ENCODE measurements at places on chromosomes 6 and 20. TPM values are rescaled to one million over a fixed set of nuclear protein-coding genes. Genes with fewer than 3 reads are reported as not detected.
A peak's percentile ranks its signal among the peaks of the same experiment; 100 is the strongest.

GRCh38 chr6:53009056-53009455 lies 14.0 kb upstream of the GSTA4 start:
- no peak for DNase-seq

DNA sequence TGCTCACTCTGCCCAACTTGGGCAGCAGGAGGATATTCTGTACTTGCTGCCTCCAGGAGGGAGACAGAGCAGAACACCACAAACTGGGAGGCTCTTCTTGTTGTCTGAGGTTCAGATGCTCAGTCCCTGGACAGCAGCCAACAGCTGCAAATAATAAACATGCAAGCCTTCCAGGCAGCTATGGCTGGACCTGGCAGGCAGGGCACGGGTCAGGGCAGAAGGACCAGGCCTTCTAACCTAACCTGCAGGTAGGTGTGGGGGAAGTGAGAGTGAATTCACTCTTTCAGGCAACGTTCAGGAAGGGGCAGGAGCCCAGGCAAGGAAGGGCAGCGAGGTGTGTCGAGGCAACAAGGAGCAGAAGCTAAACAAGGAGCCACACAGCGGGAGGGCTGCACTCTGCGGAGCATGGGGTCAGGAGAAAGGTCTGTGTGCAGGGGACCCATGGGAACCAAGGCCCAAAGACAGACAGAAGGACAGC lies 31.5 kb downstream of the NINL start:
- peak; percentile 71 for DNase-seq

GRCh38 chr6:53360093-53360912 lies 11.6 kb upstream of the ELOVL5 start:
- peak; percentile 24 for DNase-seq

DNA sequence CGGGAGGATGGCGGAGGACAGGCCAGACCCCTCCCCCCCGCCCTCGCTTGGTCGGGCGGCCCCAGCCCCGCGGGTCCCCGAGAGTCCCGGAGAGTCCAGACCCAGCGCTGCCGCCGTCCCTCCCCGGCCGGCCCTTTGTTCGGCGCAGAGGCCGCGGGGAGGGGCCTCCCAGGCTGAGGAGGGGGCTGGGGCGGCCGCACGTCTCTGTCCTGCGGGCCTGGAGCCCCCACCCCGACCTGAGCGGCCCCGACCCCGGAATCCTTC lies 806 bp downstream of the KCNQ2 start:
- DNase-seq, result no peak

DNA sequence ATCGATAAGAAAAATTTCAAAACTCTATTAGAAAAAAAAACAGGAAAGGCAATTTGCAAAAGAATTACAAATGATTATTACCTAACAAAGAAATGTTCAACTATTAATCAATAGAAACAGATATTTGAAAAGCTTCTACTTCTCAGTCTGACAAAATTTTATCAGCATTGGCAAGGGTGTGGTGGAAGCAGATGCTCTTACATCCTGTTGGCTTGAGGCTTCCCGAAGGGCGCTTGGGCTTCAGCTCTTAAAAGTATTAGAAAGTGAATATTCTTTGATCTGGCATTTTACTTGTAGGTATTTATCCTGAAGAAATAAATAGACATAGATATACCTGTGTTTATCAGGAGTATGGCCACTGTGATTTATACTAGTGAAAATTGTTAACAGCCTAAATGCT lies 38.7 kb downstream of the SLC35D3 start:
- DNase-seq, result no peak

DNA sequence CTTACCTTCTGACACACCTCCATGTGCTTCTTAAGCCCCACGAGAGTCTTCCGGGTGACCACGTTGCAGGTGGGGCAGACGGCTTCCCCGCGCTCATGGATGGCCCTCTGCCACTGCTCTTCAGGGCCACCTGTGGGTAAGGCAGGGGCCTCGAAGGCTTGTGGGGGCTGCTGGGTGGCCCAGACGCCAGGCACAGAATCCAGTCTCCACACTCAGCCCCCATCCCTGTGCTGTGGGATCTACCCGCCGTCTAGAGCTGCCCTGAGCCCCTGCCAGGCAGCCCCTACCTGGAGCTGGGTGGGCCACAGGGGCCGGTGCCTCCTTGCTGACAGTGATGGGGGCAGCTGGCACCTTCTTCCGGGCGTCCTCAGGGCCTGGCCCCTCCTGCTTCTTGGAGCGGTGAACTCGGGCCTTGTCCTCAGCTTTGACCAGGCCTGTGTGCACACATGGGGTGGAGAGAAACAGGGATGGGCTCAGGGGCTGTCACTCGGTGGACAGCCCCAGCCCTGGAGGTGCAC lies 5.9 kb downstream of the ZNF512B start:
- DNase-seq, result no peak

GRCh38 chr6:125156496-125156895 lies 2.9 kb downstream of the TPD52L1 start:
- no peak for DNase-seq

- DNase-seq, result peak; percentile 62
These were observed 1.1 kb downstream of the PTPRK start for GRCh38 chr6:128519132-128519930.

DNA sequence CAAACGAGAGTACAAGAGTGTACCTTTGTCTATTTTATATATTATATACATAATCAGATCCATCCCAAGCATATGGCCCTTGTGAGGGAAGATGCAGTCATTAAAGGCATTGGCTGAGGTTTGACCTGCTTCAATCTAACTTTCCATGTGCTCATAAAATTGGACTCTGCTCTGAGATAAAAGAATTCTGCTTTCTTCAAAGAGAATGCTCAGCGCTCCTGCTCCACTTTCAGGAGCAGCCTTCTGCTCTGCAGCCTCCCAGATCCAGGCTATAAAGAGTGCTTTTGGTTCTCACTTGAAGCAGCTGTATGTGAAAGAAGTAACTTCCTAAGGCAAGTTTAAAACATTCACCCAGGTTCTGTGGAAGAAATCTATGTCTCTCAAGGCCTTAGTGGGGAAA lies 45.3 kb downstream of the CD83 start:
- DNase-seq, result no peak

- DNase-seq, result peak; percentile 40
These were observed 36.1 kb downstream of the SERAC1 start for GRCh38 chr6:158131926-158132325.

- DNase-seq, result no peak
These were observed 63.6 kb downstream of the RIPOR3 start for GRCh38 chr20:50627747-50628146.

GRCh38 chr20:59579404-59580145 lies 24.8 kb upstream of the PHACTR3 start:
- DNase-seq, result no peak

DNA sequence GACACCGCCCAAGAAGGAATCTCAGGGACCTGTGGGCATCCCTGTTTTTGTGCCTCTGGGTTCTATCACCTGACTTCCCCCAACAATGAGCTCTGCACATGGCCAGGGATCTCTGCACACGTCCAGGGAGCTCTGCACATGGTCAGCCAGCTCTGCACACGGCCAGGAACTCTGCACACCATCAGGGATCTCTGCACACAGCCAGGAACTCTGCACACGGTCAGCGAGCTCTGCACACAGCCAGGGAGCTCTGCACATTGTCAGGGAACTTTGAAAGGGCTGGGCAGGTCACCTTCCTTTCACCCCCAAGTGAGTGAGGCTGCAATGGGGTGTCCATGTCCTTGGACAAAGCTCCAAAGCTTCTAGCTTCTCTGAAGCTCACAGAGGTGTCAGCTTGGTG lies 5.2 kb upstream of the SLCO4A1 start:
- no peak for DNase-seq

DNA sequence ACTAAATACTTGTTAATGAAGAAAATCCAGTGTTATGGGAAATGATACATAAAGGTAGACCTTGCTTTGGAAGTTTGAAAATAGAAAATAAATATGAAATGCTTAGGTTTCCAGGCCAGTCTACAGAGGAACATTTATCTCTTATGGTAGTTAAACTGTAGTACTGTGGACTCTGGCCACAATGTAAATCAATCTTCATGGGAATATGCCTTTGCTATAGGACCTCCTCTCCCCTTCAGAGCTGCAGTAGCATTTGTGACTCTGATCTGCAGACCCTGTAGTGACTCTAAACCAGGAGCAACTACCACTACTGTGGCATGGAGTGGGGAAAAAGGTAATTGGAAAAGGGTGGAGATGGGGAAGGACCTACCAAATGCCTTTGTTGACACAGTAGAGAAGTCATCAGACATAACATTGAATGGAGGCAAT lies 4.5 kb downstream of the HSPA1A start:
- no peak for DNase-seq

DNA sequence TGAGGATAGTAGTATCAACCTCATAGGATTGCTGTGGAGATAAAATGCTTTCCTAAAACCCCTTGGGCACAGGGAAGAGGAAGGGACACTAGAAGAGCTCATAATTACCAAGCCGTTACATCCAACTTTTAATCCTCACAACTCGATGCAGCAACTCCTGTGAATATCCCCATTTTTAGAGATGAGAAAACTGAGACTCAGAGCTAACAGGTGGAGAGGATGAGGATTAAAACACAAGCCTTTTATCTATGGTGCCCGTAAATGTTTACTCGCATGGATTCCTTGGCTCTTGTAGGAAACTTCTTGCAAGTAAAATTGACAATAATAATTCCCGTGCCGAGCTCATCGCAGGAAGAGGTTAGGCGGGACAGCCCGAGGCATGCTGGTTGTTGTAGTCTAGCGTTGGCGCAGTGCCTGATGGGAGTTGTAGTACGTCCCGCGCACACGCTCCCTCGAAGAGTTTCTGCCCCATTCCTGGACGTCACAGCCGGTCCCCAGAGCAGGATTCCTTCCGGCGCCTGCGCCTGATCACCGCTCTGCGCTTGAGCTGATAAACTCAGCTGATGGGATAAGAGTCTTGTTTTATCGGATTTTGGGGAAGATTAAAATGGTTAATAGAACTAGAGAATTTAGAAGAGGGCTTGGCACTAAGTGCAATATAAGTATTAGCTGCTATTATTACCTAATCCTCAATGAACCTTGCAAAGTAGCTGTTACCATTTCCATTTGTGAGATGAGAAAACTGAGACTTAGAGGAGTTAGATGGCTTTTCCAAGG lies 2.8 kb upstream of the UBE2V1 start:
- peak; percentile 99 for DNase-seq

GRCh38 chr20:25188218-25188617 lies 7.3 kb upstream of the ENTPD6 start:
- DNase-seq, result no peak

DNA sequence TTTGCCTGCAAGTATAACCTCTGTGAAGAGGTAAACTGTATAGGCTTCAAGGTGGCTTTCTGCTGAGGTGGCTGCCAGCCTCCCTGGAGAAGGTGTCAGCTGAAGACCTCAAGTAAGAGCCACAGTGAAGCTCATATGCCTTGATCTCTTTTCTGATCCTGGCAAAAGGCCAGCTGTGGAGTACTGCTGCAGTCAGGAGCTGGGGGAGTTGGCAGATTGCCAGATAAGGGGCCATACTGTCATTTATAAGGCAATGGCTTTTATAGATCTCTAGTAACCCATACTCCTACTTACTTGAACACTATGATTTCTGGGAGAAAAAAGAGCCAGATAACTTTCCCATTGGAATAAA lies 8.8 kb upstream of the CEP85L start:
- DNase-seq, result peak; percentile 24

- DNase-seq, result peak; percentile 78
These were observed 669.2 kb downstream of the PRKN start for GRCh38 chr6:162058281-162058875.

DNA sequence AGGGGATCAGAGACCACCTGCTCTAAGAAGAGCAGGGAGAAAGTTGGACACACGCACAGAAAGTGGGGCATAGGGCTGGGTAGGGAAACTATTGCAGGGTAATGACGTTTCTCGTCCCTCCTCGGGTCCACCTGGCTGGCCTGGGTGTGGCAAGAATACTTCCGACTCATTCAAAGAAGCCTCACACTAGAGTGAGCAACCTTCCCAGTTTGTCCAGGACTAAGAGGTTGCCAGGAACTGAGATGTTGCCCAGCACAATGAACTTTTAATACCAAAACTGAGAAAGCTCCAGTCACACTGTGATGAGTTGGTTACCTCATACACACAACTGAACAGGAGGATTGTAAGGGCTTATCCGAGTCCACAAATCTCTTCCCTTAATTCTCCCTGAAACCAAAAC lies 74.5 kb upstream of the ADGRF1 start:
- DNase-seq, result no peak

DNA sequence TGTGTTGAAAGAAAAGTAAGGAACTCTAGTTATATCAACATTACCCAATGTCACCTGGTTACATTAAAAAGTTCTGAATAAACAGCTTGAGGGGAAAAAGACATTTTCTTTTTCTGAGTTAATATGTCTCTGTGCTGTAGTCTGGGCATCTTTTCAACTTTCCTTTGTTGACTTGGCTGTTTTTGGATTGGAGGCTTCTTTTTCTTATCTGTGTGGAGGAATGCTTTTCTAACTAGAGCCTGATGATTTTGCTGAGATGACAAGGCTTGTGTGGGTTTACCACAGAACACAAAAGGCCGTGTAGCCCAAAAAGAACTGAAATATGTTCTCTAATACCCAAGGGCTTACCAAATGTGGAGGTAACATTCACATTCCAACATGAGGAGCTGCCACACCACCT lies 161.8 kb downstream of the KCNQ5 start:
- no peak for DNase-seq

GRCh38 chr6:99187429-99187828 lies 162.0 kb downstream of the FAXC start:
- no peak for DNase-seq

- no peak for DNase-seq
These were observed 59.4 kb upstream of the FRMD1 start for GRCh38 chr6:168138436-168138835.

GRCh38 chr20:50336661-50337060 lies 146.0 kb downstream of the CEBPB start:
- DNase-seq, result no peak

The NTSR1 gene
- total RNA-seq, result 15.0 TPM

The DUSP15 gene
- total RNA-seq, result not detected

The COL11A2 gene
- total RNA-seq, result not detected

The HLA-DRB1 gene
- total RNA-seq, result 5.5 TPM

The TMEM74B gene
- total RNA-seq, result not detected

The CAGE1 gene
- not detected for total RNA-seq

The TFAP2D gene
- not detected for total RNA-seq

Measured in RPMI7951 (cell line).